ENCODE measurements at places on chromosomes 12 and 14.

- no peak for DNase-seq
Observed at GRCh38 chr12:91105807-91106206, 5.5 kb downstream of the LUM start.

GRCh38 chr12:27012982-27013255, 1.3 kb downstream of the TM7SF3 start:
- DNase-seq = no peak

DNA sequence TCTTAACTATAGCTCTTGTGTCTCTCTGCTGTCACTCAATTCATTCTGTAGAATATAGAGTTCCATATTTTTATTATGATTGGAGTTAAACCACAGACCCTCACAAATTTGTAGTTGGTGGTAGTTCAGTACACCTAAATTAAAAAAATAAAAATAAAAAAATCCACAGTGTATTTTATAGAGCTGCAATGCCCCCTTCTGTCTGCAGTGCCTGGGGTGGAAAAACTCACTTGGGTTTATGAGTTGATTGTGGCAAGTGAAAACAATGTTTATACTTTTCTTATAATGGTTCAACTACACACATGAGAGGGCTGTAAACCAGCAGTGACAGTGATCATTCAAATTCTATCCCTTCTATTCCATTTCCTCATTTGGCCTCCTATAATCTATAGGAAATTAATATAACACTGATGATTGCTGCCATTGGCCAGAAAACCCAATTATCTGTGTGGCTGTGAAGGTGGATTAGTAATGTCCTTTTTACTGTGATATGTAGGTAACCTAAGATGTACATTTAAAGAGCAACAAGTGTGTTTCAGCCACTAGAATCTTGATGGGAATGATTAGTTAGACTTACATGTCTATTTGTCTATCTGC, 166.9 kb upstream of the LRIG3 start:
- peak; percentile 9 for DNase-seq

DNA sequence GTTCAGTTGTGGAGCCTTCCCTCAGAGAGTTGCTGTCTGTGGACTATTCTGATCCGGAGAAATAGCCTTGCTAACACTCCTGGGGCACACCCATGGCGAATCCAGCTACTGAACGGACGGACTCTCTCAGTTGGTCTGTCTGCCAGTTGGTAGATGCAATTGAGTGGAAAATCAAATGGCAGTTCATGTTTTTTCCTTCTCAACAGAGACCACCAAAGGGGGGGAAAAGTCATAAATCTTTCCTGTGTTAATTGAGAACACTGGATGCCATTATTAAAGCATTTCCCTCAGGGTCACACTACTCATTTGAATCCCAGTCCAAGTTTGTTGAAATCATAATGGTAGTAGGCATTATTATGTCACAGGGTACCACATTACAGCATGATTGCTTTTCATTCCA, 354.3 kb upstream of the FAR2 start:
- DNase-seq = no peak

- no peak for DNase-seq
Observed at GRCh38 chr12:88737838-88738472, 157.7 kb upstream of the KITLG start.

GRCh38 chr12:77772676-77773298, 57.9 kb upstream of the NAV3 start:
- no peak for DNase-seq

- no peak for DNase-seq
Observed at GRCh38 chr12:124778411-124778810, 85.3 kb downstream of the SCARB1 start.

GRCh38 chr12:29157486-29157946, 8.4 kb downstream of the FAR2 start:
- DNase-seq = peak; percentile 64

DNA sequence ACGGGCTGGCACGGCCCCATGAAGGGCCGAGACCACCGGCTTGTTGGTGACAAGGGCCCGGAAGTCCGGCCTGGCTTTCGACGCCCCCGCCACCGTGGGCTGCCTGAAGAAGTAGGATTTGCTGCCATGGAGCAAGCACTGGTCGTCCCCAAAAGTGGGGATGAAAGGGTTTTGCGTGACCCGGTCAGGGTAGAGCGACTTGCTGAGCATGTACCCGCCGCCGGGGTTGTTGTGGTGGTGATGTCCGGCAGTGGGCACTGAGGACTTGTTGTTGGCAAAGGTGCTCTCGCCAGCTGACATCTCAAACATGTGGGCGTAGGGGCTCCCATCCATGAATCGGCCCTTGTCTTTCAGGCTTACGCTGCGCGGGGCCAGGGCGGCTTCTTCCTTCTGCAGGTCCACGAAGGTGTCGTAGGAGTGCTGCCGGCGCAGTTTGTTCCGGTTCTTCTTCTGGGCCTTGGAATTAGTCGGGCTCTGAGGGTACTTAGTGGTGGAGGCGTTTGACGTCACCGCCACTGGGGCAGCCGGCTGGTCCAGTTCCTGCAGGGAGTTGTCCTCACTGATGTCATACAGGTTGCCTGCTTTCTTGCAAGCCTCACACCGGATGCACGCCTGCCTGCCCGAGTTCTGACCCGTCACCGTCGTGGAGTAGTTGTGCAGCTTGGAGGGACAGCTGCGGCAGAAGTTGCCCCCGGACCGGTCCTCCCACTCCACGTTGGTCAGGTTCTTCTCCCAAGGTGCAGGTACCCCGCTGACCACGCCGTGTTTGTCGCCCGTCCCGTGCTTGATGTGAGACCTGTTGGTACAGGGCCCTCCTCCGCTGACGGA, 366.6 kb downstream of the EMP1 start:
- no peak for DNase-seq

DNA sequence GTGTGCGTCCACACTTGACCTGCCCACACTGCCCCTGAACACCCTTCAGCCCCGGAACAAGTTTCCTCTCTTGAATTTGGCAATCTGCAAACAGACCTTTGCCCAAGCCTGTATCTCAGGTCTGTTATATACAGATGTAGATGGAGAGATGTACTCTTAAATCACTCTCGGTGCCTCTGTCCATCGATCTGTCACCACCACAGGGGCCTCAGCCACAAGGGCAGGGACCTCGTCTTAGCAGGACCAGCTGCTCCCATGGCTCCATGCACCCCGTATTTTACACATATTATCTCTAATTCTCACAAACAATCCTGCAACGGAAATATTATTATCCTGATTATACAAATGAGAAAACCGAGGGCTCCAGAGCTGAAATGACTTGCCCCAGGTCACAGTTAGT, 313.4 kb downstream of the BCL11B start:
- DNase-seq = no peak

GRCh38 chr12:69388371-69388770, 28.8 kb downstream of the YEATS4 start:
- DNase-seq = peak; percentile 65

DNA sequence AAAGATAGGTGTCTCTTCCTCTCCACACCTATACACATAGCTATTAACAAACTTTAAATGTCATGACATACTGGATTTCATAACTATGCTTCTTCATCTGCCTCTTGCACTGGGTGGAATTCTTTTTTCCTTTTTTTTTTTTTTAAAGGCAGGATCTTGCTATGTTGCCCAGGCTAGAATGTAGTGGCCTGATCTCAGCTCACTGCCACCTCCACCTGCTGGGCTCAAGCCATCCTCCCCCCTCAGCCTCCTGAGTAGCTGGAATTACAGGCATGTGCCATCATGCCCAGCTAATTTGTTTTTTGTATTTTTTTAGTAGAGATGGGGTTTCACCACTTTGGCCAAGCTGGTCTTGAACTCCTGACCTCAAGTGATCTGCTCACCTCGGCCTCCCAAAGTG, 4.8 kb downstream of the MRPL51 start:
- no peak for DNase-seq

- DNase-seq = peak; percentile 46
Observed at GRCh38 chr14:68462683-68463082, 330.2 kb downstream of the ZFP36L1 start.

DNA sequence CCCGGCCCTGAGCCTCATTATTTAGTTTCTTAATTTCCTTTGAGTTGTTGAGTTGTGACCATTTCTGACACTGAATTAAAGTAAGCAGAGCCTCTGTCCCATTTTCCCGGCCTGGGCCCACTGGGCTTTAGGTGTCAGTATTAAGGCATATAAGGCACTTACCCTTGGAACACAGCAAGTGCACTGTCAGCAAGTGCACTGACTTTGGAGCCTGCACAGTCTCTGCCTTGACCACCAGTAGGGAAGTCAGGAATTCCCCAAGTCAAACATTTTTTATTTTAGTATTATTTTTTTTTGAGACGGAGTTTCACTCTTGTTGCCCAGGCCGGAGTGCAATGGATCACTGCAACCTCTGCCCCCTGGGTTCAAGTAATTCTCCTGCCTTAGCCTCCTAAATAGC, 56.6 kb downstream of the MAX start:
- no peak for DNase-seq

DNA sequence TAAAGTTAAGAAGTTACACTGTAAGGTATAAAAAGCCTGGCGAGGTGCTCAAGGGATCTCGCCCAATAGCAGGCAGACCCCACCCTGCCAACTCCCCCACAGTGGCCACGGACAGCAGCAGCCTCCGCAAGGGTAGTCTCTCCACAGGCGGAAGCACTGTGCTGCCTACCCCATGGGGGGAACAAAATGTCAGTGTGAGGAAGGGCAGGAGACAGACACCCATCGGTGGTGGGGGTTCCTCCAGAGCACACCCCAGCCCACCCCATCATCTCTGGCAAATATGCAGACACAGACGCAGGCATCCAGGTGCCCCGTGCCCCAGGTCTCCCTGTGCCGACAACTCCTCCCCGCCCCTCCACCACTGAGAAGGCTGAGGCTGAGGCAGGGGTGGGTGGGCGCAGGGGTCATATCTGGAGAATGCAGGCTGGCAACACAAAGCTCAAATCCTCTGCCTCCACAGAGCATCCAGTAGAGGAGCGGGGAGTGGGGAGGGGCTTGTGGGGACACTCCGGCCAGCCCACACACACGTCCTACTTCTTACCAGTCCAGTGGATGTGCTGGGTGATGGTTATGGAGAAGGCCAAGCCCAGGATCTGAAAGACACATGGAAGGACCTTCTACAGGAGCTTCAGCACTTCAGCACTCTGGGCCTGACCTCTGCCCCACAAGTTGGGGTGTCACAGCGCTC, 68.3 kb upstream of the DDX11 start:
- DNase-seq = no peak

DNA sequence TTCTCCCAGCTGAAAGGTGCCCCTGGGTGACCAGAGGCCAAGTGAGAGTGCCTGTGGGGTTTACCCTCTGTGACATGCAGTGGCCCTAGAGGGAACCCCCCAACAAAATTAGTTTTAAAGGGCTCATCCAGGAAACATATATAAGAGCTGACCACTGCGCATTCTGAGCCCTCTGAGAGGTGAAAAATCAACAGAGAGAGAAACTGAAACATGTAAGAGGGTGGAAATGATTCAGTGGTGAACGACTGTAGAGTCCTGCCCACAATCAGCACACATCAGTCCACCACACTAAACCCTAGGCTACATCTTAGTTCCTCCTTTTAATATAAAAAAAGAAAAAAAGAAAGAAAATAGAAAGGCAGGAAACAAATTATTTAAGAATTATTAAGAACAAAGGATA, 21.0 kb upstream of the ACSM4 start:
- no peak for DNase-seq

- no peak for DNase-seq
Observed at GRCh38 chr12:41221491-41221890, 33.4 kb downstream of the PDZRN4 start.
